Ureter (tissue), 1 donor: ENCODE measurements at places on chromosomes 7 and 10. TPM values are rescaled to one million over a fixed set of nuclear protein-coding genes. Genes with fewer than 3 reads are reported as not detected.

DNA sequence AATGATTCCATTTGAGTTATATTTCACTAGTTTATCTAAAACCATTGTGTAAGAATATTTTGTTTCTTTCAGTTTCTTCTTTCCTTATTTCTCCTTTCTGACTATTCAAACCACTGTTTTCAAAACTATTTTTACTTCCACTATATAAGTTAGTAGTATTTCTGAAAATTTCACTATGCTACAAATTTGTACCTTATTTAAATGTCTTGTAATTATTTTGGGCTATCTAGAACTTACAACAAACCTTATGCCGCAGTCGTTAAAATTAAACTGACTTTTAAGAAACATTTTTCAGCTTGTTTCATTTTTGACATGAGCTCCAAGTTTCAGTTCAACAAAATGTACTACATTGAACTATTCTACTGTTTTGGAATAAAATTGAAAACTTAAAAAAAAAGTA lies 1.8 kb downstream of the TFEC start:
- no peak for DNase-seq

Gene SGPL1
- 180 TPM for total RNA-seq

Gene NAT16
- total RNA-seq: not detected

DNA sequence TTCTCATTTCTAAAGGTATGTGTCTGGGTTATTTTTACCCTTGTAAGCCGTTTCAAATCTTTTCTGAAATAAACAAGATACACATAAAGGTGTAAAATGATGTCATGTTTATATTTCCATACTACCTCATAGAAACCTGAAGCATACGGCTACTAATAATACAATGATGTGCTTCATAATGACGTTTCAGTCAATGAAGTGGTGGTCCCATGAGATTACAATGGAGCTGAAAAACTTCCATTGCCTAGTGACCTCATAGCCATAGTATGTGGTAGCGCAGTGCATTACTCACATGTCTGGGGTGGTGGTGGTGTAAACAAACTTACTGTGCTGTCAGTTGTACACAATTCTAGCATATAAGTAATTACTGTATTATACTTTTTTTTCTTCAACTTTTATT lies 24.9 kb downstream of the EPDR1 start:
- no peak for DNase-seq

GRCh38 chr7:149459540-149460452 lies 1.1 kb downstream of the ZNF777 start:
- DNase-seq: no peak

- DNase-seq: no peak
Observed at GRCh38 chr7:116610210-116610609, 61.8 kb upstream of the MET start.

DNA sequence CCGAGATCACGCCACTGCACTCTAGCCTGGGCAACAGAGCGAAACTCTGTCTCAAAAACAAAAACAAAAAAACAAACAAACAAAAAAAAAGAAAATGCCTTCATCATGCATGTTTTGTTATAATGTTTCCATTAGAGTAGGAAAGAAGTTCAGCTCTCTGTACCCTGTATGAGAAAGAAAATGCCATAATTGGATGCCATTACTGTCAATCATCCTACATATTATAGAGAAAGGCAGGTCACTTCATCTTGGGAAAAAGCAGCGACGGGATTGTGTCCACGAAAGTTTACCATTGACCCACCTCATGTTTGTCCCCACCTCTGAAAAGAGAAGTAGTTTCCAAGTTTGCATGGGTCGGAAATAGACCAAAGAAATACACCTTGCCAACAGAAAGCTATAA lies 33.8 kb downstream of the SEC61G start:
- DNase-seq: no peak
